Stimulated activated CD8-positive, alpha-beta memory T cell treated with anti-CD3 and anti-CD28 coated beads, Interleukin-4, amount 100 ng/mL, for 1 hour (primary cell): ENCODE measurements at places on chromosomes 4 and X.

GRCh38 chrX:68880846-68881552, 52.2 kb downstream of the EFNB1 start:
- DNase-seq = no peak

DNA sequence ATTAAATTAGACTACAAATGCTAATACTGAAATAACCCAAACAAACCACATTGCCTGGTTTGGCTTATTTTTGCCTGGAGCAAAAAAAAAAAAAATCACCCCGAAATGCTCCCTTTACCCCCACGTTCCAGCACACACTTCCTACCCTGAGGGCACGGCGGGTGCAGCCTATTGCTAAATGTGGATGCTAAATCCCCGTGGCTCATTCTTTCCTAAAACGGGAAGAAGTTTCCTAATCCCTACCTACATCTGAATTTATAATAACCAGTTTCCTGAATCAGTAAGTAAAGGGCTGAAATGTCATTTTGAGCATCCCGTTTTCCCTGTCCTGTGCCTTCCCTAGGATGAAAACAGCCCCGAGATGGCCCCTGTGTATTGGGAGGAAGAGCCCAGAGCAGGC, 97.0 kb downstream of the ABLIM2 start:
- DNase-seq = no peak

- no peak for DNase-seq
Observed at GRCh38 chrX:79169484-79169883, 25.0 kb downstream of the GPR174 start.

DNA sequence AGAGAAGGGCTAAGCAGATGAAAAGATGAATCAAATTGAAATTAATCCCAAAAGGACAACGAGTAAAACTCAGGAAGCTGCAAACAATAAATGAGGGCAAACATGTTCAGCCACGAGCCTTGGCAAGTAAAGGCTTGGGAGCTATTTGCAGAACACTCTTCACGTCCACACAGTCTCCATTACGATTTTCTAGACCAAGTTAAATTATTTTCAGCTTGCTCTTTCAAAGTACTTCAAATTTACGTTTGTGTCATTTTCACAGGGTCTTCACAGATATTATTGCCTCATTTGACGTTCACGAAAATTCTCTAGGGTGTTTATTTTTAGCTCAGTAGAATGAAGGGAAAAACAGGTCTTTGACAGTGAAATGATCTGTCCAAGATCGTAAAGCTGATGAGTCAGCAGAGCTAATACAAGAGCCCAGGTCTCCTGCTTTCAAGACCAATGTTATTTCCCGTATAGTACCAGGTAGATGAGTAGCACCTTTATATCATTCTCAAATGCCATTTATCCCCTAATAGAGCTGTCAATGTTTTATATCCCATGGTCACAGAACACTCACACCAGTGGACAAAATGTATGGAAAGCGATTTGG, 20.9 kb downstream of the KLB start:
- DNase-seq = no peak

DNA sequence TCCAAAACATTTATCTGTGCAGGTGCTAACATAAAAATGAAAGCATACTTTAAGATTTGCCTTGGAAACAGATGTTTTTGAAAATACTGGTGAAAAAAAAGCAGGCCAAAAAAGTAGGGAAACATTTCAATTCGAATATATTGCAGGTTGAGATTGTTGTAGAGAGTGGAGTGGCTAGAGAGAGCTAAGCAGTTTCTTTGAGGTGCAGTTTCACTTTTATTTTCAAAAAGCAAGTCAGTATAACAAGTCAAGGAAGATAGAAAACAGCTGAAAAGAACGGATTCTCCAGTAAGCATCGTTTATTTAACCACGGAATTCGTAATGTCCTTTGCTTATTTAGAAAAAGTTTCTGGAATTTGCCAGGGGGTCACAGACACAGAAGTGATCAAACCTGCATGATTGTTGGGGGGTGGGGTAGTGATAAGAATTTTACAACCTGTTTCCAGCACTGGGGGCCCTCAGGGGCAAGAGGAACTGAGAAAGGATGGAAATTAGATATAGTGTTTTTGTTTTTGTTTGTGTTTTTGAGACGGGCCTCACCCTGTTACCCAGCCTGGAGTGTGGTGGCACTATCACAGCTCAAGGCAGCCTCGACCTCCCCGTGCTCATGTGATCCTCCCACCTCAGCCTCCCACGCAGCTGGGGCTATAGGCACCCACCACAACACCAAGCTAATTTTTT, 175.0 kb downstream of the TENM3 start:
- no peak for DNase-seq

DNA sequence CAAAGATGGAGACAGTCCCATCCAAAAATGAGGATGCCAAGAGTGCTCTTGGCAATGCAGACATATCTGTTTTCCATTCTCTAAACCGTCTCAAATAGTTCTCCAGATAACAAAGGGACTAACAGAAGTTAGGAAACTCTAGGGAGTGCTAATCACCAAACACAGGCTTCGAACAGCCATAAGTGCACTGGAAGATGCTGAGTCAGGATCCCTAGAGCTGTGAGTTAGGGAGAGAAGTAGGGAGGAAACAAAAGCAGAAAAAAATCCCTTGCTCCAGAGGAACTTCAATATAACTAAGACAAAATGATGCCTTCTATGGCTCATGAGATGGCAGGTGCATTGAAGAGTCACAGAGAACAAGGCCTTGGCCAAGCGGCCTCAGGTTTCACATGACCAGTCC, 251.0 kb upstream of the PPARGC1A start:
- DNase-seq = no peak
